Foreskin keratinocyte (primary cell): ENCODE measurements at places on chromosomes 2 and 18. TPM values are rescaled to one million over a fixed set of nuclear protein-coding genes. Genes with fewer than 3 reads are reported as not detected.

DNA sequence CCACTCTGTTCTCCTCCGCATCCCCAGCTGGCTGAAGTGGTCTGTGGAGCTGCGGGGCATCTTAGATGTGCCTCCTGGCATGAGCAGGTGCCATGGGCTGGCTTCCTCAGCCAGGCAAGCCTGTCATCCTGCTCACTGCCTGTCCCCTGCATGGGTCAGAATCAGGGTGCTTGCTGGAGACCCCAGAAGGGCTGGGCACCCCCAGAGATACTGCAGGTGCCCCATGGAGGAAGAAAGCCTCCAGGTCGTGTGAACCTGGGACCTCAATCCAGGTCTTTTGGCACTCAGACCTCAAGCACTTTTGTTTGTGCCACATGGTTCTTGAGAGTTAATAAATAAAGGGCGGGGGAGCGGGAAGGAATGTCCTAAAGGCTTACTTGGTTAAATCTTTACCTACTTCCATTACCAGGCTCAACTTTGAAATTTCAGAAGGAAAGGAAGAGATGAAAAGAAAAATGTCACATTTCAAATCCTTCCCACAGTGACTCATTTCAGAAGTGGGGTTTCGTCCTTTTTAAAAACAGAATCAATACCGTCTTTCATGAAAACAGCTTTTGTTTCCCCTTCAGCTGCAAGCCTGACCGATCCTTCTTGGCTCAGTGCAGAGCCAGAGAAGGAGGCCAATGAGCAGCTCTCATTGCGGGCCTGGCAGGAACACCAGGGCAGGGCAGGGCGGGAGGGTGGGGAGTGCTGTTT lies 69.9 kb downstream of the RHOB start:
- DNase-seq, result no peak

GRCh38 chr2:11996618-11997017 lies 250.2 kb downstream of the LPIN1 start:
- no peak for DNase-seq

DNA sequence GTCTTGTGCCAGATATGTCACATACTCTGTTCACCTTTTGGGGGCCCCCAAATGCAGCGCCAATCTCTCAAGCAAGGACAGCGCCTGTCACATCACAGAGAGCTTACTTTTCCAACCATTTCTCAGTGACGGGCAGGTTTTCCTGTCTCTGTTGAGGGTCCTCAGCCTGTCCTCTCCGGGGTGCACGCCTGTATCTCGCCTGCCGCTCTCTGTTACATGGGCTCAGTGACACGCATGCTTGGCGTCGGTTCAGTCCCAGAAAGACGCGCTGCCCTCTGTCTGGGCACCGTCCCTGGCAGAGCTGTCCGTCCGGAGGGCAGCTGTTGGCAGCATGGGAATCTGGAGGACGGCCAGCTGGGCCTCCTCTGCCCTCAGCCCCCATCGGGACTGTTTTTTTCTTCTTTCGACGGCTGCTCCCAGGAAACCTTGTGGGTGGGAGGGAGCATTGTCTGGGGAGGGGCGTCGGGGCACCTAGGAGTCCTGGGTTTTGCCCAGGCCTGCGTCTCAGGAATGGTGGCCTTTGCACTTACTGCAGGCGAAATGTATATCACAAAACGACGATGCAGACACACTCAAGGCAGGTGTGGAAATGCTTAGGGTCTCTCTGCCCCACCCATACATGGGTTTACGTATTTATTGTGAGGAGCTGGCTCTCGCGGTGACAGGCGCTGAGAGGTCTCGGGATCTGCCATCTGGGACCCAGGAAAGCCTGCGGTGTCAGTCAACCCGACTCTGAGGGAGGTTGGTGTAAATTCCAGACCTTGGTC lies 30.9 kb downstream of the RTP5 start:
- no peak for DNase-seq

DNA sequence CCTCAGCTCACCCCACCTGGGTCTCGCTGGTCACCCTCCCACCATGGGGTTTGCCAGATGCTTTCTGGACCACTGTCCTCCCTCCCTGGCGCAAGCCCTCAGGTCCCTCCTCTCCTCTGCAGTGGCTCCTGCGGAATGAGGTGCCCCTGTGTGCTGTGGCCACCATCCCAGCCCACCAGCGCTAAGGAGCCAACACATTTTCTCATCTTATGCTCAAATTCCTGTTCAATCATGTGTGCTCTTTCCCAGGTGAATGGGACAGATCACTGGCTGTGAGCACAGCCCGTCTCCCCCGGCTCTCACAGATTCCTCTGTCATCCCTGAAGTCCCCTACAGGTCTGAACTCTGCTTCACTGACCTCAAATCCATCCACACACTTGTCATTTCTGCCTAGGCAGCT lies 15.2 kb upstream of the CCDC74B start:
- no peak for DNase-seq

DNA sequence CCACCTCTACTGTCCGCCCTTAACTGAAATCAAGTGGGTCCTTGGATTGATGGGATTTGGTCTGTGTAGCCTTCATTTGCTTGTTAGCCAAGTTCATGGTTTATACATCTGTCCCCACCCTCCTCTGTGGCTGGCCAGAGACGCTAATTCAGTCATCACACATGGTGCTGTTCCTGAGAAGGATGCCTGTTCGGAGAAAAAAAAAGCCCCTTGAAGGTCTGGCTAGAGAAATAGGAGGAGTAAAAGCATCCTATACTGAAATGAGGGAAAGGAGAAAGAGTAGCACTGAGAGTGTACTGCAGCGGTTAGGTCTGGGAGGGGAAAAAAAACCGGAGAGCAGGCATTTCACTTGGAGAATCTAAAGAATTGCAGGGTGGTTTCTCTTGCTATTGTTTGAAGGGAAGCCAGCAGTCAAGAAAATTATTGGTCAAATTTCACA lies 180.6 kb upstream of the EPAS1 start:
- DNase-seq, result no peak

DNA sequence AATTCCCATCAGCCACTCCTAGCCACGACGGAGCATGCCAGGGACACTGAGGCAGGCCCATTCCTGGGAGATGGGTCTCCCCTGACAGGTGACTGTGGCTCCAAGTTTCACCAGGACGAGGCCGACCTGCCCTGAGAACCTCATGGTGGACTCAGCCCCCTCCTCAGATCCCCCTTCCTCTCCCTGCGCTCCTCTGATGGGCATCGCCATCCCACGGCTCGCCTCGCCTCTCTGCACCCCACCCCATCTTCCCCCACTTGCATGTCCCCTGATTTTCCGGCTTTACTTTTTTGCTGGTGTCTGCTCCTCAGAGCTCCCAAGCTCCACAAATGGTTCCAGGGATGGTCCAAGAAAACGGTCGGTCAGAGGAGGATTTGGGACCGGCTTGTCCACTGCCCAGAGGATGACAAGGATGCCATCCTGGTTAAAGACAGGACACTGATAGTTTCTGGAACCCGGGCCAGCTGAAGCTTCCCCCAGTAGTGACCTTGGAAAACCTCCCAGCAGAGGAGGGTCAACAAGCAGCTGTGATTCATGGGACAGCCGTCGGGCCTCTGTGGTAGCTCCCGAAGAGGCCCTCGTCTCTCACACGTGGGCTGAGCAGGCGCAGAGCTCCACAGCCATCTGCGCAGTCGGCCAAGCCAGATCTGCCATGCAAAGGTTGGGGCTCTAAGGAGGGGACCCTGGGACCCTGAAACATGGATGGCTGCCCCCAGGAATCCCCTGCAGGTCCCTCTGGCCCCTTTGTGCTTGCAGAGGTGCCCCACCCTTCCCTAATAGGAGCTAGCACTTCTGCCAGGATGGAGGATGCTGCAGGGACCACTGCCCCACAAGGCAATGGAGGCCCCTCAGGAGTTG lies 87.8 kb upstream of the SLC66A3 start:
- DNase-seq, result no peak

- DNase-seq, result no peak
Measured at GRCh38 chr2:86562485-86562921, 740 bp downstream of the CHMP3 start.

DNA sequence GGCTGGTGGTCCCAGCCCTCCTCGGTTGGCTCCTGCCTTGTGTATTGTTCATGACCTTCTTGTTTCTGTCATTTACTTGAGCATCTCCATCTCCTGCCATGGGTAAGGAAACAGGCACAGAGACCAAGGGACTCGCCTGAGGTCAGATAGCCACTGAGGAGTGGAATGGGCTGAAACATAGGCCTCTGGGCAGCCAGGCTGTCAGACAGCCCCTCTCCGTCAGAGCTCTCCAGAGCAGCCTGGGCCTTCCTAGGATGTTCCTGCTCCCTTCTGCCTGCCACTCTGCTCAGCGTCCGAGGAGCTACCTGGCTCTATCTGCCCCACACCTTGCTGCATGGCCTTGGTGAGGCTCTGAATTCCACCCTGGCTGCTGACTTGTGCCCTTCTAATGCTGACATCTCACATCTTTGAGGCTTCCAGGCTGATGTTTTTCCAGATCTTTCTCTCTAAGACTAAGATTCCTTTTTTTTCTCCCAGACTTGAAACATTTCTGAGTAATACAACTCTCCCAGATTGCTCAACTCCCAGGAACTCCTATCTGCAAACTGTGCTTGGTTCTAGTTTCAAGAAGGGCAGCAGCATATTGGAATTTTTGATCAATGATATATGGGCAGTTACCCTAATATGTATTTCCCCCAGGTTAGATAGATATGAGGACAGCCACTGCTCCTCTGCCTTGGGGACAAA lies 67.7 kb downstream of the MCFD2 start:
- DNase-seq, result no peak

DNA sequence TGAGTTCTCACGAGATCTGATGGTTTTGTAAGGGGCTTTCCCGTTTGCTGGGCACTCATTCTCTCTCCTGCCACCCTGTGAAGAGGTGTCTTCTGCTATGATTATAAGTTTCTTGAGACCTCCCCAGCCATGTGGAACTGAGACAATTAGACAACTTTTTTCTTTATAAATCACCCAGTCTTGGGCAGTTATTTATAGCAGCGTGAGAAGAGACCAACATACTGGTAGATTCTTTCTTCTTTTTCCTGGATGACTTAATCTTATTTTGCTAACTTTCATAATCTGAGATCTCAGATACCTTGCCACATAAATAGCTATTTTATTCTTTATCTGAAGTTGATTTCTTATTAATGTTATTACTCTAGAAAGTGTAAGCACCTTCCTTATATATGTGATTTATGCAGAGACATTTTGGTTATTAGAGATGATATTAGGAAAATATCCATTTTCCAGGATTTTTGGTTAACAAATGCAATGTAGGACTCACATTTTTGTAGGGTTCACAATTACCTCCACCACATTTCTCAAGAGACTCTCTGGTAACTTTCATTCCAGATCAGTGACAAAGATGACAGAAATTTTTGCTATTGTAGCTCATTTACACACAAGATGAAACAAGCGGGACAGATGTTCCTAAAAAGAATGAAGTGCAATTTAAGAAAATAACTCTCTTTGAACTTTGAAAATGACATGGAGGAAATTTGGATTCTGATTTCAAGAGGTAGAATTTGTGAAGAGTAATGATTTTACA lies 97.9 kb upstream of the RND3 start:
- DNase-seq, result no peak

DNA sequence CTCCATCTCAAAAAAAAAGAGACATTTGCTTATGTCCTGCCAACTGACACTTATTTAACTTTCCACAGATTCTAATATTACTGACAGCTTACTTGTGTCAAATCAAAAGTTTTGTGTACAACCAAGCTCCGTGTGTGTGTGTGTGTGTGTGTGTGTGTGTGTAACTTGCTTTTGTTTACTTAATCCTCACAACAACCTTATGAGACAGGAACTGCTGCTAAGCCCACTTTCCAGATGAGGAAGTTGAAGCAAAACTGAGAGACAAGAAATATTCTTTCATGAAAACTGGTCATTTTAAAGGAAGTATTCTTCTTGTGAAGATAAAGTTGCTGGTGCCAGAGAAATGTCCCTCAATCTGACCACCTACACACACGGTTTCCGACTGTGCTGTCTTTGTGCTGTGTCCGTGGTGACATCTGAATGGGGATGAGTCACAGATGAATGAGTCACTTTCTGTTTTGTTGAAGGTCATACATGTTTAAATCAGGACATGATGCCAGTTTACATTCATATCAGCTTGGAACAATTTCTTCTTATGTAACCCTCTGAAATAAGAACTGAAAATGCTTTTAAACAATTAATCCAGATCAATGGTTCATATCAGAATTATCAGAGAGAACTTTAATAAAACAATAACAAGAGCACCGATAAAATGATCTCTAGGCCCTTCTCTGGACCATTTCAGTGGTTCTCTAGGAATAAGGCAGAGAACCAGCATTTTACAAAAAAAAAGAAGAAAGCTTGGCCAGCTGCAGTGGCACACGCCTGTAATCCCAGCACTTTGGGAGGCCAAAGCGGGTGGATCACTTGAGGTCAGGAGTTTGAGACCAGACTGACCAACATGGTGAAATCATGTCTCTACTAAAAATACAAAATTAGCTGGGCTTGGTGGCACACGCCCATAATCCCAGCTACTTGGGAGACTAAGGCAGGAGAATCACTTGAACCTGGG lies 95.5 kb downstream of the THNSL2 start:
- DNase-seq, result no peak

GRCh38 chr2:3727397-3728045 lies 24.1 kb downstream of the DCDC2C start:
- no peak for DNase-seq

GRCh38 chr18:55775972-55776371 lies 188.0 kb upstream of the TCF4 start:
- DNase-seq, result no peak

GRCh38 chr2:239330836-239331235 lies 70.0 kb downstream of the HDAC4 start:
- no peak for DNase-seq

GRCh38 chr2:9008951-9009664 lies 5.6 kb upstream of the MBOAT2 start:
- DNase-seq, result no peak

DNA sequence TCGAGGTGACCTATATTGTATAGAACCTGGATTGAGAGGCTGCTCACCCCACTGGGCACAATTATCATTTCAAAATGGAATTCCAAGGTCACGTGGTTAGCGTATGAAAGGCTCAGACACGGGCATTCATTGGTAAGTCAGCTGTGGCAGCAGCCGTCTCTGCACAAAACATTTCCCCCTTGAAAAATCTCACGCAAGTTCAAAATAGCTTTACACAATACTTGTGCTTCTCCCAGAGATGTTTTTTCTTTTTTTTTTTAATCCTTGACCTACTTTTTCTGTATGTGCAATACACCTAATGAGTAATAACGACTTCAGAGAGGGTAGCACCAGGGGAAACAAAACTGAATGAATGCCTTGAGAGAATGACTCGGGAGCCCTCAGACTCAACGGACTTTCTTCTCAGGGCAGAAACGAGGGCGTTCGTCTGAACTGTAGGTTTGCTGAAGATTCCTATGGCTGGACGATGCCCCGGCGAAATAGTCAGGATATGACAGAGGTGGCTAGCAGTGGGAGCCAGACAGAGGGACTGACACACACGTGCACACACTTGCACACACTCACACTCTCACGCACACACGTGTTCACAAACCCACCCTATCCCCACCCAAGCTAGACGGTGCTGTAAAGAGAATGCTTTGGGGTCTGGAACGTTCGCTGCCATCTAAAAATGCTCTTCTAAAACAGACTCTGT lies 77.8 kb downstream of the PDCL3 start:
- DNase-seq, result no peak

- DNase-seq, result no peak
Measured at GRCh38 chr2:3442185-3442584, 62.7 kb downstream of the TRAPPC12 start.

- DNase-seq, result peak; percentile 48
Measured at GRCh38 chr2:235070063-235070706, 118.4 kb downstream of the SH3BP4 start.

Gene TSPYL6
- total RNA-seq, result not detected in 2 replicates

Gene CDCA7
- total RNA-seq, result 46.0 and 53.9 TPM in 2 replicates

Gene TUBB6
- 772 and 774 TPM in 2 replicates for total RNA-seq

Gene IL1B
- 84.8 and 98.9 TPM in 2 replicates for total RNA-seq

Gene SOCS6
- 18.7 and 20.8 TPM in 2 replicates for total RNA-seq

Gene CDH7
- total RNA-seq, result not detected in 2 replicates
